ENCODE measurements at places on chromosomes 3 and 15. TPM values are rescaled to one million over a fixed set of nuclear protein-coding genes. Genes with fewer than 3 reads are reported as not detected.

Gene FBXO40
- not detected for total RNA-seq

Gene TRIM71
- not detected for total RNA-seq

Gene C3orf20
- total RNA-seq = not detected

DNA sequence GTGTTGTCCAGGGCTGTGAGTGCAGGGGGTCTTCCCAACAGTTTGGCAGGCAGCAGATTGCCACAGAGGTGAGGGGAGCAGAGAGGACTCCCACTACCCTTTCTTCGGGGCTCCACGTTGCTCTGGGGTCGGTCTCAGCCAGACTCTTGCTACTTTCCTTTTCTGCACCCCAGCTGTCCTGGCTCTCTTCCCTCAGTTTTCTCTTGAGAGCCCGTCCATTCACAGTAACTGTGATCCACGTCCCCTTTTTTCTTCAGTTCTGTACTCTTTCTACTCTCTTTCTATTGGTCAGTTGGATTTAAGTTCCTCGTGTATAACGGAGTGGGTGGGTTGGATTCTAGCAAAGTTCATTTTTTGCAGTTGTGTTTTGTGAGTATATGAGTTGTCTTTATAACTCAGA is 105.8 kb downstream of the UNC13C start:
- no peak for DNase-seq

GRCh38 chr3:122969585-122970469 is 57.7 kb downstream of the SEMA5B start:
- DNase-seq = peak; percentile 40

- no peak for DNase-seq
These were observed 32.9 kb downstream of the MEX3B start for GRCh38 chr15:82012908-82013307.

DNA sequence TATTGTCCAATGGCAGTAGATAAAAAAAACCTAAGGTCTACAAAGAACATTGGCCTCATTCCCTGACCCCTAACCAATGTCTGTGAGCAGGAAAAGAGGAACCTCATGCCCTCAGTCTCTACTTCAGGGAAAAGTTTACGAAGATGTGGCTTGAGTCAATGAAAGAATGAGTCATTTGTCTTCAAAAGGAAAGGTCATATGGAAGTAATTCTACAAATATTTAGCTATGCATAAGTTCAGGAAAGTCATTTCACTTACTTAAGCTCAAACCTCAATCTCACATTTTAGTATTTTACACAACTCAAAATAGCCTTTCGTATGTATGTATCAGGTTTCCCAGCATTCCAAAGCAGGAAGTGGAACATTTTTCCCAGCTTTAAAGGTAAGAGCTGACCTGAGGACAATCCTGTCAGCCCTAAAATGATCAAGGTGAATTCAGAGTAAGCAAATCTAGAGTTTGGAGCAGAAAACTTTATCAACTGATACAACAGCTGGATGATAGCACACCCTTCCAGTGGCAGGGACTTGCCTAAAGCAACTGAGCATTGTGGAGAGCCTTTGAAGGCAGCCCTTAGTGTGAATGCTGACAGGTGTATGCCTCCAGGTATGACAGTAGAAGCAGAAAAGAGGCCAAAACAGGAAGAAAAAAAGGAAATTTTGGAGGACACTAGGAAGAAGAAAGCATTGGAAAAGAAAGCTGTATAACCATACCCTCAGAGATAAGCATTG is 53.9 kb upstream of the ACKR4 start:
- no peak for DNase-seq

DNA sequence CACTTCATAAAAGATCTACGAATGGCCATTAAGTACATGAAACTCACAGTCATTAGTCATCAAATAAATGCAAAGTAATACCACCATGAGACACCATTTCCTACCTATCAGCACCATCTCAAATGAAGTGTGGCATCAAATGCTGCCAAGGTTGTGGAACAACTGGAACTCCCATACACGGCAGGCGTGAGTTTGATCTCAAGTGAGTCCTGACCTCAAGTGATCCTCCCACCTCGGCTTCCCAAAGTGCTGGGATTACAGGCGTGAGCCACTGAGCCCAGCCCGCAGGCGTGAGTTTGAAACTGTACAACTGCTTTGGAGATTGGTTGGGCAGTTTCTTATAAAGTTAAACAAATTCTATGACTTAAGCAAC is 28.8 kb upstream of the HDAC11 start:
- no peak for DNase-seq

GRCh38 chr3:12384451-12385233 is 95.8 kb downstream of the PPARG start:
- no peak for DNase-seq

GRCh38 chr3:132261506-132261905 is 55.7 kb upstream of the ACP3 start:
- no peak for DNase-seq

- no peak for DNase-seq
These were observed 11.3 kb downstream of the RYR3 start for GRCh38 chr15:33322091-33322490.

- no peak for DNase-seq
These were observed 141.0 kb downstream of the LPP start for GRCh38 chr3:188294823-188295487.

Data from uterus (tissue), 4 donors.